ENCODE measurements at places on chromosomes 16 and 17.

DNA sequence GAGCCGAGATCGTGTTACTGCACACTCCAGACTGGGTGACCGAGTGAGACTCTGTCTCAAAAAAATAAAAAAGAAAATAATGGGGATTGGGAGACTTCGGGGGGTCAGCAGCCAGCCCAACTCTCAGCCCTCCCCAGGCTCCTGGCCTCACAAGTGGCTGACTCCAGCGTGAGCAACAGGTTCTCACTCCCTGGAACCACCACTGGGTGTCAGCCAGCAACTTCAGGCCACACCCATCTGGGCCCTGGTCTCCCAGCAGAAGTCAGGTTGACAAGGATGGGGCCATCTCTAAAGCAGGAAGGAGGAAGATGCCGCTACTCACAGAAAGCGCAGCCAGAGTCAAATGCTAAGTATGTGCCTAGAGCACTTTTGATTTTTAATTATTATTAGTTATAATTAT is 139.4 kb downstream of the C16orf78 start:
- no peak for DNase-seq

- DNase-seq = no peak
Measured at GRCh38 chr16:28096983-28097899, 33.7 kb upstream of the GSG1L start.

DNA sequence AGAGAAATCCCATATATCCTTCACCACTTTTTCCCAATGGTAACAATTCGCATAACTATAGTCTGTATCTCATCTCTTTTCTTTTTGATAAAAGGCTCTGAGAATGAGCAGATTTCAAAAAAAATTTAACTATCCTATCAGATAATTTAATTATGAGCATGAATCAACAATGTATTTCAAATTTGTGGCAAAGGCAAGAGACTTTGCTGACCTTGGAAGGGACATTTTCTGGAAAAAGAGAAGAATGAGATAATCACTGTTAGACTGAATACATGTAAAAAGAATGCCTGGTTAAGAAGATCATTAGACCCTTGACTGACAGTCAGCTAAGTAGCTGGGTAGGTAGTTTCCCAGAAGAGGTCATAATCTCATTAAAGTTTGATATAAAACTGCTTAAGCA is 428.4 kb upstream of the XYLT1 start:
- DNase-seq = no peak

DNA sequence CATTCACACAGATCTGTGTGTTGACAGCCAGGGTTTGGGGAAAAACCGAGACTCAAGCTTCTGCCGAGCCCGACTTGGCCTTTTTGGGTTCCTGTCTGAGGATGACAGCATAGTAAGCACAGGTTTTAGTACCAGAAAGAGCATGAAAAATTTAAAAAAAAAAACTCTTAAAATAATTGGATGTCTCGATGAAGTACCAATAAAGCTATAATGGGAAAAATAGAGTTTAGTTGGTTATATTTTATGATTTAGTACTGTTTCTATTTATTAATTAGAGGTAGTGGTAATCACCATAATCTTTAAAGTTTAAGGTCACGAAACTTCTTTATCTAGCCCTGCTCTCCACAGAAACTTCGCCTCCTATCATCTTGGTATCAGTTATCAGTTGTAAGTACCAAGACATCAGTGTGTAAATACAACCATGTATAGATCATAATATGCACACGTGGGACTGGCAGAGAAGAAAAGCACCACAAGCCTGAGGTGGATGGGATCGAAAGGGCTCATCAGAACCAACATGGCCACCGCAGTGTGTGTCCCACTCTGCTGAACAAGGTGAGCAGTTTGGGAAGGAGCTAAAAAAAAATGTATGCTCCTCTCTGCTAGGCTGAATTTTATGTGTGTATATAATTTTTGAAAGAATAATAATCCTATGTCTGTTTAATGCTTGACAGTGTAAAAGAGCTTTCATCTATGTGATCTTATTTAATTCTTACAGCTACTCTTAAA is 14.4 kb upstream of the EEF2K start:
- DNase-seq = no peak

- no peak for DNase-seq
Measured at GRCh38 chr17:7512824-7513540, 28.8 kb downstream of the POLR2A start.

DNA sequence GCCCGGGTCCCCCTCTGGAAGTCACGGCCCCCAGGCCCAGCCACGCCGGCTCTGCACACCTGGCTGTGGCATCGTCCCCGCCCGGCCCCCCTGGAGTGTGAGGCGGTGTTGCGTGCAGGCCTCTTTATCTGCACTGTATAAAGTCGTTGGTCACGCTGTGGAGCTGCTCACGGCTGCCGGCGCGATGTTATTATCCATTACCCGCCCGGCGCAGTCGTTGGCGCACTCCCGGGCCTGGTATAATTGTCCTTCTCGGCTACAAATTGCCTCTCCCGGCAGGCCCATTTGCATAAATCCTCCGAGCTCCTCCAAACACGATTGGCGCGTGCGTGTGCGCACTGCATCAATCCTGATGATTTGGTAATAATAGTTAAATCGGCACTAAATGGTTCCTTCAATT is 57.8 kb downstream of the BAHCC1 start:
- DNase-seq = no peak
